ENCODE measurements at places on chromosomes 4 and X. TPM values are rescaled to one million over a fixed set of nuclear protein-coding genes. Genes with fewer than 3 reads are reported as not detected.

DNA sequence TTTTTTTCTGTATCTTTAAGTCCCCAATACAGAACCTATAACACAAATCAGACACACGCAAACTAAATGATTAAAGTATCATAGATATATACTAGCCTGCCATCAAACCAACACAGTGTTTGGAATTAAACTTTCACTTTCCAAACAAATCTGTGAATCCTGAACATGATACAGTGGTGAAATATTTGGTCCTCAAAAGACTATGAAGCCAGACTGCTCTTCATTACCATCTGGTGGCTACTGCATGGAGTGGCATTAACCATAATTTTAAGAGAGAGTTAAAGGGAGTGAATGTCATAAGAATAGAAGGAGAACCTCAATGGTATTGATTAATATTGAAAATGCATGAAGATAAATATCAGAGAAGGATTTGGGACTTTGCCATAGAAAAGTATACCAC is 9.2 kb upstream of the GABRA4 start:
- no peaks in the 10 kb centered on the region for H3K36me3 ChIP-seq
- H3K27ac ChIP-seq = no peak overlapping the region
- no peaks in the 10 kb centered on the region for H3K4me1 ChIP-seq
- no peaks in the 10 kb centered on the region for H3K27me3 ChIP-seq

GRCh38 chr4:152696764-152697261 is 17.0 kb upstream of the TMEM154 start:
- H3K4me1 ChIP-seq = no peaks in the 10 kb centered on the region
- DNase-seq = no peak
- H3K36me3 ChIP-seq = no peaks in the 10 kb centered on the region
- H3K27me3 ChIP-seq = no peaks in the 10 kb centered on the region
- no peak overlapping the region for H3K27ac ChIP-seq

DNA sequence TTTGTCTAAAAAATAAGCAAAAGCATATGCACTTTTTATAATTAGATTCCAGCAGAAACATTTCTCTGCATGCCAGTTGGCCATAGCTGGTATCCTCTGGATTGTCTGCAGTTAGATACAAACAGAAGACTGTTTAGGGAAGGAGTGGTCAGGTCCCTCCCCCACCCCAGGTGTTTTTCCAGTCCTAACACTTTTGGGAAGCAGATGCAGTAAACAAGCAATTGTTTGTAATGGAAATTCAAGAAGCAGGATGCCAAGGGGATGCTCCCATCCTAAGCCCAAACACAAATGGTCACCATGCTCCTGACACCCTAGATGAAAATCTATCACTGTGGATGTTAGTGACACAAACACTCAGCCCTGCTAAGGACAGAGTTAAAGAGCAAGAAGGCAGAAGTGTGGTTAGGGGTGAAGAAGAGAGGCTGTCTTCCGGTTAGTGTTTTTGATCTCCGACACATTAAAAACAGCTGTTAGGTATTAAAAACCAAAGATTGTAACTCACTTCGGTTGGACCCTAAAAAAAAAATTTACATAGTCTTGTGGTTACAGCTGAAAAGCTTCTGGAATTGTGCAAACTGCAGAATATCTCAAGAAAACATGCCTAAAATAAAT is 7.9 kb downstream of the LEF1 start:
- DNase-seq = no peak
- H3K36me3 ChIP-seq = no peaks in the 10 kb centered on the region
- no peaks in the 10 kb centered on the region for H3K4me1 ChIP-seq
- H3K4me3 ChIP-seq = no peak overlapping the region
- peaks cover 23% of the 10 kb centered on the region for H3K27me3 ChIP-seq

ARR3 gene
- total RNA-seq = not detected

GPR34 gene
- 4.5 TPM for total RNA-seq

RNF212 gene
- 12.0 TPM for total RNA-seq
